Spinal cord (tissue), 10 donors: ENCODE measurements at places on chromosomes 13 and 19.

DNA sequence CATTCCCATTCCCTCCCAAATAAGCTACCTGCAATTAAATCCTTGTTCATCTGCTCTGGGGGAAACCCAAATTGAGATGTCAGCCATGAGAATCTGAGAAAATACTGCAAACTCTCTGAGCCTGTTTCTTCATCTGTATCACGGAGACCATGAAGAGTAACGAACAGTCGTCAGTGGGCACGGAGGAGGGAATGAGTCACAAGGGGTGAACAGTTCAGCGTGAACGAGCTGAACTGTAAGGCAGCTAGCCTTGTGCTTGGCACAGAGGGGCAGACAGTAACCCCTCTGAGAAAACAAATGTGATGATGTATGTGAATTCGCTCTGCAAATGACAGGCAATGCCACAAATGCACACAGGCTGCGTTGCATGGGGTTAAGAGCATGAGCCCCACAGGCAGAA is 288.7 kb downstream of the FOXO1 start:
- no peak for DNase-seq

DNA sequence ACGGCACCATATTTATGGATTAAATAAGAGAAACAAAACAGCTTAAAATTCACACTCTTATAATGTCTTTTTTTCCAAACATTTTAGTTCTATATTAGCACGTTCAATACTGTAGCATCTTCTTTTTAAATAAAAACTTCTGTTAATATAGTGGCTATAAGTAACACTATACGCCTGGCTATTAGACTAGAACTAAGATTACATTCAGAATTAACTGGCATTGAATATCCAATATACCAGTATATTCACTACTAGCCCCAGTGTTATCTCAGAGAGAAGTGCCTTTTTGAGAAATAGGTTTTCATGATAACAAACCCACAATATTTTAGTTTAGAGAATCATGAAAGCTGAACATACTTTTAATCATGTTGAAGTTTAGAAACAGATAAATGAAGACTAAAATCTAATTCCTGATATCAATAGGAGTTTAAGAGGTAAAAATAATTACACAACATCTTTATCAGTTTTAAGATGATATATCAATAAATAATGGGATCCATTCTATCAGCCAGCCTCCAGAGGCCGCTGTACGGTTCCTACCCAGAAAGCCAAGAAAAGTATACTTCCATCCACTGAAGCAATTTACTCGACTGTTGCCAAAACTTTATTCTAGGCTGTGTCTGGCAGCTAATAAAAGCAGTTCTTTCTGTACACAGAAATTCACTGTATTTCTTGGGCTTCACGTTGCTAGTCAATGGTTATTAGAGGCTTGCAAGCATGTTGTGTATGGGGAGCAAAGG is 1113.4 kb upstream of the MIR17HG start:
- DNase-seq = no peak

DNA sequence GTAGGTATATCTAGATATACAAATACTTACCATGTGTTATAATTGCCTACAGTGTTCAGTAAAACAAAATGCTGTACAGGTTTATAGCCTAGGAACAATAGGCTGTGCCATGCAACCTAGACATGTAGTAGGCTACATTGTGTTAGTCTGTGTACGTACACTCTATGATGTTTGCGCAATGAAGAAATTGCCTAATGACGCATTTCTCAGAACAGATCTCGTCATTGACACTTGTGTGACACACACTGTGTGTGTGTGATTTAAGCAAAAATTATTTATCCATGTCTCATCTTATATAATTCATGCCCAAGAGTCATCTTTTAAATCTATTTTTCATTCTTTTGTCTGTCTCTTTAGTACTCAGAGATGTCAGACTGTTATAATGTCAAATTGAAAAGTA is 1888.8 kb upstream of the PCDH20 start:
- DNase-seq = no peak

- DNase-seq = no peak
Observed at GRCh38 chr19:6223461-6224307, 56.1 kb downstream of the MLLT1 start.

GRCh38 chr13:98847780-98848179 is 95.3 kb upstream of the SLC15A1 start:
- no peak for DNase-seq
